ENCODE measurements at places on chromosomes 4 and X. TPM values are rescaled to one million over a fixed set of nuclear protein-coding genes. Genes with fewer than 3 reads are reported as not detected.

The UGT2B17 gene
- not detected for total RNA-seq

The MAPK10 gene
- total RNA-seq = 39.9 TPM

The BST1 gene
- 8.7 TPM for total RNA-seq

The CTAG2 gene
- total RNA-seq = not detected

The FUNDC1 gene
- total RNA-seq = 7.0 TPM

The VCX3B gene
- not detected for total RNA-seq

The FRG1 gene
- total RNA-seq = 25.8 TPM

The RBMX2 gene
- total RNA-seq = 42.6 TPM

The PABPC1L2B gene
- not detected for total RNA-seq

The TEX13C gene
- total RNA-seq = not detected

The FDCSP gene
- not detected for total RNA-seq

The SORBS2 gene
- not detected for total RNA-seq

The SPANXC gene
- total RNA-seq = not detected

The ADH1A gene
- total RNA-seq = 0.16 TPM

The RHOXF2B gene
- total RNA-seq = not detected

The TRIML1 gene
- total RNA-seq = not detected

The ZMAT1 gene
- total RNA-seq = under 0.01 TPM

The ASB12 gene
- total RNA-seq = 0.17 TPM

The PDLIM3 gene
- total RNA-seq = 9.5 TPM

The MND1 gene
- 4.7 TPM for total RNA-seq

The MAGEA1 gene
- total RNA-seq = not detected

The CCDC160 gene
- total RNA-seq = not detected

The MXRA5 gene
- total RNA-seq = 11.3 TPM

The NSG1 gene
- total RNA-seq = 0.17 TPM

The NXF2 gene
- not detected for total RNA-seq

The TIMM8A gene
- 2.0 TPM for total RNA-seq
